Left ventricle myocardium inferior (tissue), 1 donor: ENCODE measurements at places on chromosomes 7 and 10. TPM values are rescaled to one million over a fixed set of nuclear protein-coding genes. Genes with fewer than 3 reads are reported as not detected.

The GCK gene
- total RNA-seq = 0.49 TPM

DNA sequence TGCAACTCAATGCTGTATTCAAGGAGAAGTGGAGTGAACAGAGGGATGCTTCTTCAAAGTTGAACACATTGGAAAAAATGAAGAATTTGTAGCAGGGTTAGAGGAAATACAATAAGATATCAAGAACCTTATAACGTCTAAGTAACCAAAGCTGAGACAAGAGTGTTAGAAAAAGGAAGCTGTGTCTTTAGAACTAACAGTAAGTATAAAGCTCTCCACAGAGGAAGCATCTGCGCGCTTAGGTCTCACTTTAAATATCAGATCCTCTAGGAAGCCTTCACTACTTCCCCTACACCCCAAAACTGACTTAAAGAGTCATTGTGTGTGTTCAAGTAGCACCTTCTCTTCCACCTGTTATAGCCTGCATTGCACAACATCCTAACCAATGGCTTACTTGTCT, 43.0 kb downstream of the CH25H start:
- H3K27me3 ChIP-seq = no peaks in the 10 kb centered on the region
- no peaks in the 10 kb centered on the region for H3K4me1 ChIP-seq
- no peak overlapping the region for H3K27ac ChIP-seq
- no peaks in the 10 kb centered on the region for H3K36me3 ChIP-seq
- no peak for DNase-seq

The VWA2 gene
- total RNA-seq = not detected

The LAMB1 gene
- 60.0 TPM for total RNA-seq

The ODAD2 gene
- total RNA-seq = 0.58 TPM

The SLC39A12 gene
- not detected for total RNA-seq

The HMX2 gene
- total RNA-seq = not detected

DNA sequence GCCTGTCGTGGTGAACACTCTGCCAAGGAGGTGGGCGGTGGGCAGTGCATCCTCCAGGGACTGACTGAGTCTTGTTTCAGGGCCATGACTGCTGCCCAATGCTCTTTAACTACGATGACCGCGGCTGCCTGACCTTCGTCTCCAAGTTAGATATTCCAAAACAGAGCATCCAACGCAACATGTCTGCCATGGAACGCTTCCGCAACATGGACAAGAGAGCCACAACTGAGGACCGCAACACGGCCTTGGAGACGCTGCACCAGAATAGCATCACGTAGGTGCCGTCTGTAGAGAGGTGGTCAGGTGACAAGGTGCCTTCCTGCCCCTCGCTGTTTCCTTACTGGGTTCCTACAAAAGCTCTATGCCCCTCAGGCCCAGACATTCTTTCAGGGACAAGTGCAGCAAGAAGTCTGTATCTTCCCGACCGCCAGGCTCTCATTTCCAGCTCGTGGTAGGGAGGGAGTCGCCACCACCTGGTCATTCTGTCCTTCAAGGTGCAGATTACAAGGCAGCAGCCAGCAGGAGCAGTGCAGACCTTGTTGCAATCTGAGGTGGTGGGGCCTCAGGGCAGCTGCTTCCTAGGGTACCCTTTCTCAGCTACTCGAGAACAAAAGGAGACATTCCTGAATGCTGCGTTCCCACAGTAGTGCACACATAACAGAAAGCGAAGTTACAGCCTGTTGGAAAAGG, 14.9 kb upstream of the ARPC1B start:
- no peaks in the 10 kb centered on the region for H3K4me1 ChIP-seq
- H3K27me3 ChIP-seq = no peaks in the 10 kb centered on the region
- no peak overlapping the region for H3K4me3 ChIP-seq
- peaks cover 100% of the 10 kb centered on the region for H3K36me3 ChIP-seq
- DNase-seq = no peak
- no peak overlapping the region for H3K27ac ChIP-seq

- H3K27me3 ChIP-seq = no peaks in the 10 kb centered on the region
- no peak overlapping the region for H3K27ac ChIP-seq
- H3K36me3 ChIP-seq = peaks cover 7% of the 10 kb centered on the region
These were observed 77.8 kb downstream of the CPEB3 start for GRCh38 chr10:92213049-92213448.

DNA sequence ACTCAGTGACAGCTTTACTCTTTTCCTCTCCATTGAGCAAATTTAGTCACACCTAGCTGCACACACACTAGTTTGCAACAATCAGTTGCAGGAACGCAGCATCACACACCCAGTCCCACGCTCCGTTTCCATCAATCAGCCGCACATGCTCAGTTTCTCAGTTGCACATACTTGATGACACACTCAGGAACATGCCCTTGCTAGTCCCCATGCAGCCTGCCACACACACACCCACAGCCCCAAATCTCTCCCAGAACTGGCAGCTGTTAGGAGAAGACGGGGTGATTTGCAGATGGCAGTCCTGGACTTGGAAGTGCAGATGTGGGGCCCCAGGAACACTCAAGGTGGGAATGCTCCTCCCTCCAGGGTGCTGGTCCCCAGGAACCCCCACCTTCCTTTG, 7.7 kb downstream of the LBX1 start:
- no peaks in the 10 kb centered on the region for H3K36me3 ChIP-seq
- H3K4me1 ChIP-seq = peaks cover 58% of the 10 kb centered on the region
- H3K4me3 ChIP-seq = no peak overlapping the region
- peaks cover 100% of the 10 kb centered on the region for H3K27me3 ChIP-seq
- H3K27ac ChIP-seq = no peak overlapping the region
- no peak for DNase-seq

The MCMBP gene
- total RNA-seq = 24.5 TPM

- no peaks in the 10 kb centered on the region for H3K27me3 ChIP-seq
- no peak overlapping the region for H3K4me3 ChIP-seq
- no peak for DNase-seq
- H3K36me3 ChIP-seq = peaks cover 31% of the 10 kb centered on the region
- H3K4me1 ChIP-seq = peaks cover 11% of the 10 kb centered on the region
These were observed 36.3 kb downstream of the PYROXD2 start for GRCh38 chr10:98378722-98379121.

The FGFR2 gene
- total RNA-seq = 0.36 TPM

DNA sequence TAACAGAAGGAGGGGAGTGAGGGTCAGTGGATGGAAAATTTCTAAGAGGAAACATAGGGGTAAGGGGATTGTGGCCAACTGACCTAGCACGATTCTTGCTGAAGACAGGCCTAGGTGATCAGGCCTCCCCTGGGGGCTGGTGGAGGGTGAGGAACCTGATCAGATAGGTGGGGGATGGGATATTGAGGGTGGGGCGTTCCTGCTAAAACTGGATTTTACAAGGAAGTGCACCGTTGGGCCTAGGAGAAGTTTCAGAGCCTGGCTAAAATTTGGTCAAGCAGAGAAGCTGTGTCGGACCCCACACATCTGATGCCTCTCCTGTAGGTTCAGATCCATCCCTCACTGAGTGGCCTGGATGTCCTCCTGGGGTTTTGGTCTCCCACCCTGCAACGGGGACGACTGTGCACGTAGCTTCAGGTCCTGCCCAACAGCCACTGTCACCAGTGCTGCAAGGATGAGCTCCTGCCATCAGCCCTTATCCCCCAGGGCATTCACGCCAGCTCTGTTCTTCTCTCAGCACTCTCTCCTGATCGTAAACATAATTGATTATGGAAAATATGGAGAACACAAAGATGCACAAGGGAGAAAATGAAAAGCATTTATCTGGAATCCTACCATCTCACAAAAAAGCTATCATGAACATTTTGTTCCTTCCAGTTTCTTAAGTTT, 89.9 kb downstream of the ADCY1 start:
- no peaks in the 10 kb centered on the region for H3K27me3 ChIP-seq
- no peaks in the 10 kb centered on the region for H3K4me1 ChIP-seq
- no peak overlapping the region for H3K27ac ChIP-seq
- H3K36me3 ChIP-seq = no peaks in the 10 kb centered on the region
- H3K4me3 ChIP-seq = no peak overlapping the region

The NEUROG3 gene
- total RNA-seq = not detected

The C10orf88 gene
- 5.6 TPM for total RNA-seq

The AP3M1 gene
- 30.6 TPM for total RNA-seq

The TRPV5 gene
- not detected for total RNA-seq

DNA sequence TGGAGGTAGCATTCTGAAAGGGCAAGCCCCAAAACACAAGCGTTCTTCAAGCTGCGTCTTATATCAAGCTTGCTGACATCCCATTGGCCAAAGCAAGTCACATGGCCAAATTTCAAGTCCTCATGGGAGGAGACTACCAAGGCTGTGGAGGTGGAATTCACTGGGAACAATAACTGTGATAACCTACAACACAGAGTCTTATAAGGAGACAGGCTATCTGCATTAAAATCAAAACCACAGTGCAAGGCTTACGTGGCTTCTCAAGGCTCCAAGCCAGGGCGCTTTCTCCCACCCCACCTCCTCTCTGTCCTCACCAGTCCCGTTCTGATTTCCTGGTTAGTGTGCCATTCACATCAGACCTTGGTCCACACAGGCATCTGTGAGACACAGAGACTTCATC, 39.4 kb downstream of the ADRB1 start:
- DNase-seq = no peak

The CFAP43 gene
- not detected for total RNA-seq

The TSC22D4 gene
- total RNA-seq = 47.5 TPM

DNA sequence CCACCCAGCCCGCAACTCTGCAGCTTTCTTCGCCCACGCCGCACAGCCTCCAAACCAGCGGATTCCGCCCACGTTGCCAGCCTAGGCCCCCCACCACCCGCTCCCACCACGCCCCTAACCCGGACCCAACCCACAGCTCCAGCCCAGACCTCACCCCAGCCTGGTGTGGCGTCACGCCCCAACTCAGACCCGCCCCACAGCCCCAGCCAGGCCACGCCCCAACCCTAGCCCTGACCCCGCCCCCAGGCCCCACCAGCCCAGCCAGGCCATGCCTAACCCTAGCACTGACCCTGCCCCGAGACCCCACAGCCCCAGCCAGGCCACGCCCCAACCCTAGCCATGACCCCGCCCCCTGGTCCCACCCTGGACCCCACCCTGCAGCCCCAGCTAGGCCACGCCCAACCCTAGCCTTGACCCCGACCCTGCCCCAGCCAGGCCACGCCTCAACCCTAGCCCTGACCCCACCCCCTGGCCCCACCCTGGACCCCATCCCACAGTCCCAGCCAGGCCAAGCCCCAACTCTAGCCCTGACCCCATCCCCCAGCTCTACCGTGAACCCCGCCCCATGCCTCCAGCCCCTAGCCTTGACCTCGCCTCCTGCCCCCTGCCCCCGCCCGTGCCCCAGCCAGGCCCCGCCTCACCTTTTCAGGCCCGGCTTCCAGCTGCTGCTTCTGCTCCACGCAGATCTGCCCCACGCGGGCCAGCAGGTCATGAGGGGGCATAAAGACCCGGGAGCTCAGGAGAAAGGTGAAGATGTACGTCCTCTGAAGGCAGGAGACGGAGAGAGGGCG, 64.0 kb downstream of the RASGEF1A start:
- peak overlapping the region; percentile 58 for H3K4me3 ChIP-seq
- peaks cover 46% of the 10 kb centered on the region for H3K27me3 ChIP-seq
- peak; percentile 38 for DNase-seq
- H3K27ac ChIP-seq = no peak overlapping the region
- no peaks in the 10 kb centered on the region for H3K36me3 ChIP-seq

DNA sequence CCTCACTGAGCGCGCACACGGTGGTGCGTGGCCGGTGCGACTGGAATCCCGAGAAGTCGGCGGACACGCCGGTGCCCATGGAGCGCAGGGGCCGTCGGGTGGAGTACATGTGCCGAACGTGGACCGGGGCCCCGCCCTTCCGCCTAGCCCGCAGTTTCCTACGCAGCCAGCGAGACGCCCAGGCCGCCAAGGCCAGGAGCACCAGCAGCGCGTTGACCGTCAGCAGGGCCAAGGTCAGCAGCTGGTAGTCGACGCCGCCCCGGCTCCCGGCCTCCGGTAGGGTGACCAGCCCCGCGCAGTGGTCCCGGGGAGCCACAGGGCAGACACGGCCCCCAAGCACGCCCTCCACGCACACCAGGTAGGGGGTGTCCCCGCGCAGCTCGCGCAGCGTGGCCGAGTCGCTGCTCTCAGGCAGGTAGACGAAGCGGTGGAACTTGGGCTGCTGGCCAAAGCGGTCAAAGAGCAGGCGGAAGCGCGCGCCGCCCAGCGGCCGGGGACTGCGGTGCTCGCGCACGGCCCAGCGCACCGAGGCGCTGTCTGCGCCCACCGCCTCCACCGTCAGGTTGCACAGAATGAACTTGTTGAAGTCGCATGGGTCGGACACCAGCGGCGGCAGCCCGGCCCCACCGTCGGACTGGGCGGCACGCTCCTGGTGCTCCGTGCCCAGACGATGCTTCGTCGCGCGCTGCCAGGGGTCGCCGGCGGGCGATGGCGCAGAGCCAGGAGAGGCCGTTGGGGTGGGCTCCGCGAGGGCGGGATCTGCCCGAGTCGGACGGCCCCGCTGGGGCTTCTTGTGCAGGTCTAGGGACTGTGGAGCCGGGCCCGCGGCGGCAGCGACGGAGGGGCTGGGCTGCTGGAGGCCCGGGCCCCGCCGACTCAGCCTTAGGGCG, 2.2 kb downstream of the TRIL start:
- H3K4me1 ChIP-seq = peaks cover 61% of the 10 kb centered on the region
- peak overlapping the region; percentile 78 for H3K27ac ChIP-seq
- H3K4me3 ChIP-seq = peak overlapping the region; percentile 72
- DNase-seq = peak; percentile 81
- H3K27me3 ChIP-seq = no peaks in the 10 kb centered on the region

The GJC3 gene
- total RNA-seq = 0.27 TPM

GRCh38 chr10:68049289-68050078, 25.6 kb downstream of the HERC4 start:
- H3K4me3 ChIP-seq = no peak overlapping the region
- H3K27ac ChIP-seq = no peak overlapping the region
- H3K4me1 ChIP-seq = peaks cover 16% of the 10 kb centered on the region

The SEMA3E gene
- total RNA-seq = 0.27 TPM

DNA sequence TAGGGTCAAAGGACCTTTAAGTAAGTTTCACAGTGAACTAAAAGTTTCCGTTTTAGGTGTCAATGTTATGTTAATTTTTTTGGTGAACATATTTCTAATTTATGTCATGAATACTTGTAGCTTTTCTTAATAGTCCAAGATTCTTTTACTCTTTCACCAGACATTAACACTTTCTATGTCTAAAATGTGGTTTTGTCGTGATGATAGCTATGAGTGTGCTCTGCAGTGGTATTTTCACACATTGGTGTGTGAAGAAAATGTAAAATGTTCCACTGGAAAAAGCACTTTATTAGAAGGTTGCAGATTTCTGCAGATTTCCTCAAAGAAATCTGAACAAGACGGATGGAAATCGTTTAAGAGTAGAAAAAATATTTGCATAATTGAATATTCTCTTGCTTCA, 561.0 kb upstream of the ANKRD30A start:
- no peaks in the 10 kb centered on the region for H3K27me3 ChIP-seq
- H3K27ac ChIP-seq = no peak overlapping the region
- no peaks in the 10 kb centered on the region for H3K36me3 ChIP-seq
- no peaks in the 10 kb centered on the region for H3K4me1 ChIP-seq
- DNase-seq = no peak

The KCP gene
- total RNA-seq = 0.19 TPM

The DDC gene
- total RNA-seq = not detected

The WDFY4 gene
- 1.5 TPM for total RNA-seq

DNA sequence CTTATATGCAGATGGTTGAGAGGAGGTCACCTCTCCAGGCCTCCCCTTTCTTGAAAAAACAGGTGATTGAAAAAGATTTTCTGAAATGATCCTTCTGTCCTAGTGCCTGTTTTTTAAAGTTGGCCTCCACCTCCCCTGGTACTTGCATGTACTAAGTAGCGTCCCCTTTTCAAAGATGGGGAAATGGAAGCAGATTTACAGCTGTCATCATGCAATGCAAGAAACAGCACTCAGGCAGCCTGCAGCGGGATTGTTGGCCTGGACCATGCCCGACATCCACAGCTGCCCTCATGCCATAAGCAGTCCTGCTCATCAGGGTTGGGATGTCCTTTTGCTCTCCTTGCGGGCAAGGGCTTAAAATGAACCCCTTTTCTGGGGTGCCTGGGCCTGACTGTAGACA, 127.2 kb upstream of the MGMT start:
- DNase-seq = no peak
- no peaks in the 10 kb centered on the region for H3K36me3 ChIP-seq
- no peaks in the 10 kb centered on the region for H3K4me1 ChIP-seq
- H3K27ac ChIP-seq = no peak overlapping the region
